H1 (cell line): ENCODE measurements at places on chromosomes 7 and 10.

DNA sequence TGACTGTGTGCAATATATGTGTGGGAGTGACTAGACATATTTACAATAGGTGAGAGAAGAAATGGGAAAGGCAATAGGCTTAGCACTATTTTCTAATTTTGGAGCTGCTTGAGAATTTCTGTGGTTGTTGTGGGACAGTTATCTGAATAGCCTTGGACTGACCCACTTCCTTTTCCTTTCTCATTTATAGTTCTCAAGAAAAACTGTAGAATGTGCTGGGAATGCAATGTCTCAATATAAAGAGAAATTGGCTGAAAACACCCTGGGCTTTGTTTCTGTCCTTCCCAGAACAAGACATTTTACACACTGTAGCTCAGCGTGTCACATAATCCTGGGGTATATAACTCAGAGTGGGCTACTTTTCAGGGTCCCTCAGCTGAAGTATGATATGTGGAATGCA, 153.0 kb upstream of the RHOBTB1 start:
- no peak for DNase-seq

DNA sequence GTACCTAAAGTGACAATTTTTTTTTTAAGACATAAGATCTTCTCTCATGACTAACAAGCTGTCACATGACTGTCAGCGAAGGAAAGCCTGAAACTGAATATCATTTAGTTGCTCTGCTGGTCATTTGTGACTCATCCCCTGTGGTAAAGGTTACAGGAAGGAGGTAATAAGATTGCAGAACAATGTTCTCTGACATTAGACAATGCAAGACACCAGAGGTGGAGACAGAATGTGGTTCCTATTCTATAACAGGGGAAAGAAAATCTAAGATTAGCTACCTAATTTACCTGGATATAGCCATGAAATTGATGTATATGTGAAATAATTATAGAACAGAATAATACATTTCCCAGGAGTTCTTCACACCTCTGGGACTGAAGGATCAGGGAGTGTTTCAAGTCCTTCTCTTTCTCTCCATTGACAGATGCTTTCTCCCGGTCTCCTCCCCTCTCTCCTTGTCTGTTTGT, 47.7 kb downstream of the LRGUK start:
- no peak for DNase-seq

DNA sequence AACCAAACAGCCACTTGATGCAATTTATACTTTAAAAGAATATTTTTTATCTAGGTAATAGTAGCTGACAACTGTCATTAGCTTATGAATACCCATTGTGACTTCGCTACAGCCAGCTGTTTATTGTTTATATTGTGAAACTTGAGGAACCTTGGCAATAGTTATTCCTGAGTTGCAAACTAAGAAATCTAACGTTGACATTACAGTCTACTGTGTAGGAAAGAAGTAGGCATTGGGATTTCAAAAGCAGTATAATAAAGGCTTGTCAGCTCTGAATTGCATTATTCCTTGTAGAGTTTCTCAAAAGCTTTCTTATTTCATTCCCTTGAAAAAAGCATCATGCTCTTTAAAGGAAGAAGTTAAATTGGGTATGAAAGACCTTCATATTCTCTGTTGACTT, 42.7 kb upstream of the OIT3 start:
- no peak for DNase-seq

DNA sequence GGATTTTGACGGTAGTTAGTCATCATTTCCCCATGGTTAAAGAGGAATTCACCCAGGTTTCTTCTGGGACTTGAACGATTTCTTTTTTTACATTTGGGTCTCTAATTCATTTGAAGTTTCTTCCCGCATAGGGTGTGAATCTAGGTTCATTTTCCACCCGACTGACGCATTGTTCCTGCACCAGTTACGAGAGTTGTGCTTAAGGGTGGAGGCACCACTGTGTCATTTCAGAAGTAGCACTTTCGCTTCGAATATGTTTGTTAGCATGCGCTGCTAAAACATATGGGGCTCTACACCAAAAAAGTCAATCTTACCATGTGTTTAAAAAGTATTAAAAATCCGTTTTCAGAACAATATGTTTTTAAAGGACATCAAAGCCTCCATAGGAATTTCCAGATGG, 140.3 kb downstream of the VIPR2 start:
- DNase-seq = no peak

GRCh38 chr7:69162326-69162725, 435.9 kb upstream of the AUTS2 start:
- no peak for DNase-seq

GRCh38 chr10:62885684-62886461, 69.7 kb upstream of the EGR2 start:
- no peak for DNase-seq

DNA sequence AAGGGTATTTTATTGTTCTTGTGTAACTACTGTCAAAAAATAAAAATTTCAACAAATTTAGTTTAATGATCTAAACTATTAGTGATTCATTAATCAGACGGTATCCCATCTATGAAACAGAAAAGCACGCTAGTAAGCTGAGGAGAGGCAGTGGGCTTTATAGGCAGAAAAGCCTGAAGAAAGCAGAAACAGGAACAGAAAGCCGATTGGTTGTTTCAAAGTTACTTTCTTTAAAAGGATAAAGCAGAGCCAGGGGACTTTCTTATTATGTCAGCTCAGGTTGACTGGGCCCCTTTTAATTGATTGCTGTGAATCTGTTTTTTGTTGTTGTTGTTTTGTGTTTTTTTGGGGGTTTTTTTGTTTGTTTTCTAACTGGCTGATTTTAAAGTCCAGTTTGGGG, 105.5 kb downstream of the TES start:
- DNase-seq = no peak

DNA sequence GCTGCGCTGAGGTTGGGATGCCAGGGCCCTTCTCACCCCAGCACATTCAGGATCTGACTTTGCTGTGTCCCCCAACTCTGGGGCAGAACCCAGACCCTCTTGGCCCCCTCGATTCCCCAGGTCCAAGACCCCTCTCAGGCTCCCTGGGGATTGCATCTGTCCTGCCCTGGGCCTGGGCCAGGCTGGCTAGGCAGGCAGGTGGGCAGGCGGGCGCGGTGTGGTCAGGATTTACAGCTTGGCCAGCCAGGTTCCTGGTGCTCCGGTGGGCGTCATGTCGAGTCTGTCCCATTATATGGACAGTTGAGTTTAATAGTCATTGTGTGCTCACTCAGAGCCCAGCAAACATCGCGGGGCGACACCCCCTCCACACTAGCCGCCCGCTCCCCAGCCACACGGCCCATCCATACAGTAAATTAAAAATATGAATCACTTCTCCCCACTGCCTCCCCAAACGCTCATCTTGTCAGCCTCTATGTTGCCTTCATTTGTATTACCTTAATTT, 23.5 kb downstream of the POLL start:
- DNase-seq = no peak

DNA sequence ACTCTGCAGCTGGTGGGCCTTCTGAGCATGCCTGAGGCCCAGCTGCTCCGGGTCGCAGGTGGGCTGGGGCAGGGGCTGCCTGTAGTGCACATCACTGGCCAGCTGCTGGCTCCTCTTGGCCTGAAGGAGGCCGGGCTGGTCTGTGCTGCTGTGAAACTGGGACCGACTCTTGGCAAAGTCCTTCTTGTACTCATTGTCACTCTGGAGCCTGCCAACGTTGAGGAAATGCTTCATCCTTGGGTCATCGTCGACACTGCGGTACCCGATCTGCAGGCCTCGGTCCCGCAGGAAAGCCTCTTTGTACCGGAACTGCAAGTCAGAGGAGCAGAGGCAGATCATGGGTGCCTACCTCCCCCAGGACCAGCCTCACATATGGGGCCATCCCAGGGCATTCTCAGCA, 37.7 kb downstream of the HABP2 start:
- no peak for DNase-seq

DNA sequence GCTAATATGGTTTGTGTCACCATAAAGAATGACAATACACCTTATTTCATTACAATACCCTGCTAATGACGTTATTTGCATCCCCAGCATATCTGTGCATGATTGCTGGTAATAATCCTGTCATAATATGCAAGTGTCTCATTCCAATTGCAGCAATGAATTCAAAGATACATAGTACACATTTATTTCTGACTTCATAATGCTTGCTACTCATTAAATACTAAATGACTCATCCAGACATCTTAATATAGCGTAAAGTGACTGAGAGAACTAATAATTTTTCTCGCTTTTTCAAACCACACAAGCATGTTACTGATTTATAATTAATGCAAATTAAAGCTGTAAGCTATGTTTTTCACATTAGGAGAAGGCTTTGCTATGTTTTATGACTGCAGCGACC, 234.7 kb upstream of the MDFIC start:
- no peak for DNase-seq

- DNase-seq = no peak
These were observed 1.0 kb downstream of the TNS3 start for GRCh38 chr7:47580811-47581331.

DNA sequence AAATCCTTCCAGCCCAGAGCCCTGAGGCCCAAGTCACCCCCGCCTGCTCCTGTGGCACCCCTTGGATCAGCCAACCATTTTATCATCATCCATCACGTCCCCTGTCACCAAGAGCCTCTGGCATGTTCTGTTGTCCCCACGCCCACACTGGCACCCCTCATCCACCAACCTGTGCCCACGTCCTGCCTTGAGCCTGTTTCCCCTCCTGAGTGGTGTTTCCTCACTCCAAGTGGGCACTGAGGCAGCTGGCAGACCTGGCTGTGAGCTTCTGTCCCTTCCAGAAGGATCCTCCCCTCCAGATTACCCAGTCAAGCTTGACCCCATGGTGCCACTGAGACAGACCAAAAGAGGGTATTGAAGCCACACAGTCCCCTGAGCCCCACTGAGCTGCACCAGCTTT, 71.4 kb upstream of the ANTXRL start:
- DNase-seq = no peak

DNA sequence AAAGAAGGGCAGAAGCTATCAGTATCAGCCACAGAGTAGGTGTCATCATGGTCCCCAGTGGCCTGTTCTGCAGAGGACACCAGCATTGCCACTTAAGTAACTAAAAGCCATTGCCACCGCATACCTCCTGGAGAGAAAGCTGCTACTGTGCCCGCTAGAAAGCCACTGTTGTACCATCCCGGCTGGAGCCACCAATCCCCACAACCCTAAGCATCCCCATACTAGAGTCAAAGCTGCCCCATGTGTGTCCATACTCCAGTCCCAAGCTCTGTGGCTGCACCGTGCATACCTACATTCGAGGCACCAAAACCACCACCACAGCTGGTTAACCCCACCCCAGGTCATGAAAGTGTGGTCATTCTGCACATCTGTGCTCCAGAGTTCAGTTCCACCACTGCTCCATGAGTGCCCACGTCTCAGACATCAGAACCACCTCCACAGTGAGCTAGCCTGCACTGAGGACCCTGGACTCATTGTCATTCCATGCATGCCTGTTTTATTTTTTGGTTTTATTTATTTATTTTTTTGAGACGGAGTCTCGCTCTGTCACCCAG, 9.5 kb upstream of the SEPTIN14 start:
- DNase-seq = no peak

DNA sequence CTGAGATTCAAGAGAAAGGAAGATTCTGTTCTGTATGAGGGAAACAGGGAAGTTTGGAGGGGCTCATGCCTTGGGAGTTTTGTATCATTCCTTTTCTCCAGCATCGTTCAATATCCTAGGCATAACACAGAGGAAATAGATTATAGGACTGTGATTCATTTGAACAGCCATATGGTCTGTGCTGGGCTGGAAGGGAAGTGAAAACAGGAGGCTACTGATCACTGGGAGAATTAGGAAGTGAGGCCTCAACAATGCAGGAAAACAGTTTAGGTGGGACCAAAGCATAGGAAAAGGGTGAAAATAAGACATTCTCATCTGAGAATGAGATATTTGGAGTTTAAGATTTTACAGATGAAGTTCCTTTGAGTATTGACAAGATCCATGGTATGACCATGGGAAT, 70.7 kb upstream of the MKX start:
- no peak for DNase-seq

- DNase-seq = no peak
These were observed 149.6 kb downstream of the BICC1 start for GRCh38 chr10:58662314-58662713.

- no peak for DNase-seq
These were observed 1.1 kb upstream of the TARP start for GRCh38 chr7:38274486-38274885.

DNA sequence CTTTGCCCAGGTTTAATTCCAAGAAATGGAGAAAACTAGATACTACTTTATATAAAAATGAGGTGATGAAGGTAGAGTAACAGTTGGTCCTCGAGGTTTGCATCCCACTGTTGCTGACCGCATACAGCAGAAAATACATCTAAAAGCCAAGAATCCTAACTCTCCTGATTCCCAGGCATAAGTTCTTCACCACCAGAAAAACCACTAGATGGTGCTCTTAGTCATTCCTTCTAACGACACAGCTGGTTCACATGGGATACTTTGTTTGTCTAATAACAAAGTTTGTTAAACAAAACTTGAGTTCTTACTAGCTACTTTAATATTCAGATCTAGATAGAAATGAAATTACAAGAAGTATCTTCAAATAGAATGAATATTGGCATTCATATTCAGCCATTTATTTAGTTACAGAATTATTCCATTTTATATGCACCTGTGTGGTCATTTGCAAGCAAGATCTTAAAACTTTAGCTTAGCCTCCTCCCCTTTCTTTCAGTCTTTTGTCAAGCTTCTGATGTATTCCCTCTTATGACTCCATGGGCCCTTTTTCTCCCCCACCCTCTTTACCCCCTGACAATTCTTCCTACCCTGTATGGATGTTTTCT, 54.1 kb upstream of the CYP26C1 start:
- no peak for DNase-seq

- no peak for DNase-seq
These were observed 7.1 kb downstream of the CAMK2G start for GRCh38 chr10:73867126-73867807.

DNA sequence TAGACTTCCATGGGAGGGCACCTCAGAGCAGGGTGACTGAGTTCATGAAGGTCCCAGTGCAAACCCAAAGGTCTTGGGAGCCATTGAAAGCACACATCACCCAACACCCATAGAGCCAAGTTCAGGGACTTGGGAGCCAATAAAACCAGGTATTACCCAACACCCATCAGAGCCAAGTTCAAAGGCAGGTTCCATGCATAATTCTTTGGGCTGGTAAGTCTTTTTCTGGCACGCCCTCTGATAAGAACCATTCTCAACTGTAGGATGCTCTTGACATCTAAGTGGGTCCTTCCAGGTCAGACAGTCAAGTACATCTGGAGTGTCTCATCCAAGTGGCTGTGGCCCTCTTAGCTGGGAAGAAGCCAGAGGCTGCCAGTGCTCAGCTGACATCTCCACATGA, 63.2 kb downstream of the EBF3 start:
- DNase-seq = no peak

GRCh38 chr7:25968205-25968993, 183.6 kb upstream of the NFE2L3 start:
- no peak for DNase-seq
